ENCODE measurements at places on chromosomes 3 and 15.
A peak's percentile ranks its signal among the peaks of the same experiment; 100 is the strongest.

GRCh38 chr3:180827171-180827570 is 85.3 kb upstream of the FXR1 start:
- DNase-seq = no peak

GRCh38 chr15:75815811-75816719 is 27.2 kb upstream of the UBE2Q2 start:
- DNase-seq = no peak

- DNase-seq = no peak
Observed at GRCh38 chr3:126889276-126890201, 93.4 kb upstream of the PLXNA1 start.

DNA sequence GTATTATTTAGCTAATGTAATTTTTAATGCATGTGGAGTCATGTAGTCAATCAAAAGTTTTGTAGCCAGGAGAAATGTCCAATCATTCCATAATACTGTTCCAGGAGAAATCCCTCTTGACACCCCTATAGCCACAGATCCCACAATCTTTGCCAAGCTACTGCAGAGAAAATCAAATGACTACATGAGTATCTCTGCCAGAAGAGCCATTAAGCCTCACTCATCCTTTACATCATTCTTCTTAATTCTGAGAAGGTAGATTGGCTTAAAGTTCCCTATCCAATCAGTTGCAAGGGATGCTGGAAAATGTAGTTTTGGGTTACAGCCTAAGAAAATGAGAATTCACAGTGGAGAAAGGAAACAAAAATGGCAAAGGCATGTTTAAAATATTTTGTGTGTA is 502.1 kb downstream of the ZBBX start:
- DNase-seq = no peak

GRCh38 chr3:64028754-64029153 is 5.5 kb upstream of the PSMD6 start:
- no peak for DNase-seq

GRCh38 chr3:169085827-169086226 is 577.7 kb downstream of the MECOM start:
- no peak for DNase-seq

DNA sequence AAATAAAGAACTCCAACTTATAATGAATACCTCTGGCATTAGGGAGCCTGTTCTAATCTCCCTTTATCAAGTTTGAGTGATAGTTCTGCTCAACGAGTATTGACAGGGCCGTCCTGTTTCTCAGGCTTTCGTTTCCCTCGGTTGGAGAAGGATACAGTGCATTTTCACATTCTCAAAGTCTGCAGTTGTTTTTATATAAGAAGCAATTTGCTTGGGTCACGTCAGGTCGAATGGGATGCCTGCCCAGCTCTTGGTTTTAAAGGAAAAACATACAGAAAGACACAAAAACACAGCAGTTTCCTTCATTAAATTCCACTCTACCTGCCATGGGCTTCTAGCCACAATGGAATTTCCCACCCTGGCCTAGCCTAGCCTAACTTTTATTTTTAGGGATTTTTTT is 366.3 kb downstream of the TIGIT start:
- peak; percentile 0 for DNase-seq

DNA sequence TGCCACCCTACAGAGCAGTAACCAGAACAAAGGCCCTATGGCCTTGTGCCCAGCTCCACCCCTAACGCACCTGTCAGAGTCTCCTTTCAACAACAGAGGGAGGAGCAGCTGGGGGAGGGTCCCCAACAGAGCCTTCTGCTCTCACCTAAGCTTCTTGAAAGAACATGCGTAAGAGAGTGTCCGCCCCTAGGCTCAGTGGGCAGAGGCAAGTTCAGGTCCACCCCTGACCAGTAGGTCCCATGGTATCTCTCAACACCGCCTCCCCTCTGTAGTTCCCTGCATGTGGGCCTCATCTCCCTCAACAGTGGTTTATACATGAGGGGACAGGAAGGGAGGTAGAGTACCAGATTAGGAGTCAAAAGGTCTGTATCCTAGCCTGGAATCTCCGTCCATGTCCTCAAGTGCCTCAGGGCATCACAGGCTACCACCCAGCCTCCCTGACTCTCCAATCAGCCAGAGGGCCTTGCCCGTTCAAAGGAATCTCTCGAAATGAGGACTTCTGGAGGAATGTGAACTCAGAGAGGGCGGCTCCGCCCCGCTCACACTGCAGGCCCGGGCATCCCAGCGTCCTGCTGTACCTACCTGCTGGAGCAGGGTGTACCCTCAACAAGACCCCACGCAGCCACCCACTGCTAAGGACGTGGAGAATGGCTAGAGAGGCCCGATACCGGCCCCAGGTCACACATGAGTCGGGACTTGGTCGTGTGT is 680 bp downstream of the POC1A start:
- no peak for DNase-seq

- no peak for DNase-seq
Observed at GRCh38 chr3:31747785-31748184, 215.1 kb downstream of the STT3B start.

- DNase-seq = no peak
Observed at GRCh38 chr3:195065142-195065863, 205.7 kb downstream of the XXYLT1 start.
